ENCODE measurements at places on chromosomes 12 and 14. TPM values are rescaled to one million over a fixed set of nuclear protein-coding genes. Genes with fewer than 3 reads are reported as not detected.

DNA sequence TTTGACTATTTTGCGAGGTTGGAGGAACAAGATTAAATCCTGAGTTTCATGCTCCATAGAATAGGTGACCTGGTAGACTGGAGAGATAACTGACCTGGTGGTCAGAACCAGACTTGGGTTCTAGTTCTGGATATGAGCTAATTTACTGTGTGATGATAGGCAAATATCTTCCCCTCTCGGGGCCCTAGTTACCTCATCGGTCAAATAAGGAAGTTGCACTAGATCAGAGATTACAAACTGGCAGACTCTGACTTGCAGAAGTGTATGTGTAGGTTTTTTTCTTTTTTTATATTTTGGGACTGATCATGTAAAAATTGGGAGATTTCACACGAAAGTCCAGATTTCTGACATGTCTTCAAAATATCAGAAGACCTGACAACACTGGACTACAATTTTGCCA lies 37.0 kb downstream of the RPH3A start:
- H3K27ac ChIP-seq: no peak overlapping the region
- H3K36me3 ChIP-seq: no peaks in the 10 kb centered on the region
- no peak overlapping the region for H3K4me3 ChIP-seq
- no peaks in the 10 kb centered on the region for H3K4me1 ChIP-seq

GRCh38 chr14:33573301-33573880 lies 377.5 kb downstream of the EGLN3 start:
- H3K4me3 ChIP-seq: no peak overlapping the region
- no peak overlapping the region for H3K27ac ChIP-seq
- H3K36me3 ChIP-seq: no peaks in the 10 kb centered on the region
- H3K27me3 ChIP-seq: no peaks in the 10 kb centered on the region
- no peaks in the 10 kb centered on the region for H3K4me1 ChIP-seq

- H3K36me3 ChIP-seq: no peaks in the 10 kb centered on the region
- no peak overlapping the region for H3K27ac ChIP-seq
- DNase-seq: no peak
- H3K27me3 ChIP-seq: no peaks in the 10 kb centered on the region
- no peaks in the 10 kb centered on the region for H3K4me1 ChIP-seq
Measured at GRCh38 chr12:24222968-24223367, 273.5 kb upstream of the SOX5 start.

DNA sequence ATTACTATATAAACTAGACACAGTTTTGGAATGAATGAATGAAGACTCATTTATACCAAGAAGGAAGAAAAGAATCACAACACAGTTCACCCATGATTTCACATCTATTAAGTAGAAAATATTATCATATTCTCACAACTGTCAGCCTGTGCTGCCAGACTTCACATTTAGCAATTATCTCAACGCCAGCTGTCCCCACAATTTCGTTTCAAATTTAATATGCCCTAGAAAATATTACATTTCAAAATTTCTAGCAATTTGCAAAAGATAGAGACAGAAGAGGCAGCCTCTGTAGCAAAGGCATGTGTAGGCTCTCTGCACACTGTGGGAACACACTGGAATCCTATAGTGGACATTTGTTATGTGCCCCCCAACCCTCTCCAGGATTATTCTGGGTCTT lies 83.6 kb downstream of the ANKS1B start:
- no peak overlapping the region for H3K4me3 ChIP-seq
- H3K36me3 ChIP-seq: no peaks in the 10 kb centered on the region
- no peaks in the 10 kb centered on the region for H3K27me3 ChIP-seq
- no peak for DNase-seq
- H3K27ac ChIP-seq: no peak overlapping the region
- no peaks in the 10 kb centered on the region for H3K4me1 ChIP-seq

MUCL1 gene
- not detected for total RNA-seq

All from right lobe of liver (tissue), 6 donors.